Panc1 (cell line): ENCODE measurements at places on chromosomes 2 and 18.

DNA sequence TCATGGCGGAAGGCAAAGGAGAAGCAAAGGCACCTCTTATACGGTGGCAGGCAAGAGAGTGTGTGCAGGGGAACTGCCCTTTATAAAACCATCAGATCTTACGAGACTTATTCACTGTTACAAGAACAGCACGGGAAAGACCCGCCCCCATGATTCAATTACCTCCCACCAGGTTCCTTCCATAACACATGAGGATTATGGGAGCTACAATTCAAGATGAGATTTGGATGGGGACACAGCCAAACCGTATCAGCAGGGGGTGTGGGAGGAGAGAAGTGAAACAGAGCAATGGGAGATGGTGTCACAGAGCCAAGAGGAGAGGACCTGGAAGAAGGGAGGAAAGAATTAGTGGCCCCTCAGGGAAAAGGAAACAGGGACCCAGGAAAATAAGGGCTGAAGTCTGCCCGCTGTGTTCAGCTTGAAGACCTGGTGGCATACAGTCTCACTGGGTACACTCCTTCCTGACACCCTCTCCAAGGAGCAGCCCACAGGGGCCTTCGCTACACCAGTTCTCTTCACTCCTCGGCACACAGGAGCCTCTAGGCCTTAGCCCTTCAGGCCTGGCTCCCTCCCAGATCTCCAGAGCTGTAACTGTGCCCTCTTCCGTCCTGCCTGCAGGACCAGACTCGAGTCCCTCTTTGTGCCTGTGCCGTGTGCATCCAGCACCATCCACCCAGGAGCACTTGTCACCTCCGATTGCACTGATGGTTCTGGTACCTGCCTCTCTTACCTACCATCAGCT lies 262.1 kb downstream of the EIPR1 start:
- H3K4me1 ChIP-seq: no peaks in the 10 kb centered on the region
- H3K36me3 ChIP-seq: no peaks in the 10 kb centered on the region
- no peak for DNase-seq
- no peaks in the 10 kb centered on the region for H3K27me3 ChIP-seq
- H3K4me3 ChIP-seq: no peak overlapping the region
- H3K27ac ChIP-seq: no peak overlapping the region

DNA sequence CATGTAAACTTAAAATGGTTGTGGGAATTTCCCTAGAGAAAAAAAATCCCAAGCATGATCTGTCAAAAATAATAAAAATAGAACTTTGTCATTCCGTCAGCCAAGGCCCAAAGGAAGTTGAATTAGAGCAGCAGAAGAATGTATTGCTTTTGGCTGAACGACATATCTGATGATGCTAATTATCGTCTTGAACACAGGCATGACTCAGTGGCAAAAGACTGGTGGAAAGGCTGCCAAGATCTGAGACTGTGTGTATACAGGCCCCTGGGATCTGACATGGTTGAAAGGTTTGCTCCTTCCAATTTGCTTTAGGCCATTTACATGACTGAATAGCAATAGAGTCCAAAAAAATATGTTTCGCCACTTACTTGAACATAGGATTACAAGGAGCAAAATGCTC lies 1057.1 kb upstream of the CRIM1 start:
- H3K27me3 ChIP-seq: no peaks in the 10 kb centered on the region
- no peaks in the 10 kb centered on the region for H3K4me1 ChIP-seq
- DNase-seq: no peak
- no peaks in the 10 kb centered on the region for H3K36me3 ChIP-seq

- H3K4me1 ChIP-seq: peaks cover 5% of the 10 kb centered on the region
- no peaks in the 10 kb centered on the region for H3K27me3 ChIP-seq
- no peak overlapping the region for H3K4me3 ChIP-seq
- peak overlapping the region; percentile 100; the same call in 1 of the 2 replicates for H3K27ac ChIP-seq
- DNase-seq: no peak
- H3K36me3 ChIP-seq: no peaks in the 10 kb centered on the region
Measured at GRCh38 chr18:70428439-70428838, 139.6 kb downstream of the SOCS6 start.

GRCh38 chr18:35096677-35097011 lies 55.4 kb downstream of the MAPRE2 start:
- H3K27me3 ChIP-seq: no peaks in the 10 kb centered on the region
- H3K36me3 ChIP-seq: no peaks in the 10 kb centered on the region
- DNase-seq: no peak
- no peak overlapping the region for H3K27ac ChIP-seq

DNA sequence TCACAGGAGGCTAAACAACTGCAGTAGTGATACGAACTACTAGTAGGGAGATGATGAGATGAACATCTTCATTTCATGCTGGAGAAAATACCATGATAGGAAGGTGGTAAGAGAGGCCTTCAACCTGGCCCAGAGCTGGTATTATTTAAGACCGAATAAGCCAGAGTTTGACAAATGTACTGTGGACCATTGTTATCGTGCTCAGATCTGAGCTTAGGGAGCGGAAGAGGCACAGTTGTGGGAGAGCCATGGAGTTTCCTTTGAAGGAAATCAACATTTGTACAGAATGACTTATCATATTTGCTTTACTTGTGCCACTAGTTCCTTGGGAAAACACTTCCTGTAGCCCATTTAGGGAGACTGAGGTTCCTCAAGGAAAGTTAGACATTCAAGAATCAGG lies 260.6 kb upstream of the TNP1 start:
- DNase-seq: no peak
- H3K4me3 ChIP-seq: no peak overlapping the region
- H3K27ac ChIP-seq: no peak overlapping the region
- H3K4me1 ChIP-seq: no peaks in the 10 kb centered on the region
- H3K36me3 ChIP-seq: no peaks in the 10 kb centered on the region

- no peak overlapping the region for H3K4me3 ChIP-seq
- DNase-seq: no peak
- no peaks in the 10 kb centered on the region for H3K4me1 ChIP-seq
- H3K36me3 ChIP-seq: peaks cover 2% of the 10 kb centered on the region; the same call in 1 of the 2 replicates
- H3K27me3 ChIP-seq: no peaks in the 10 kb centered on the region
Measured at GRCh38 chr2:165898381-165898780, 55.2 kb downstream of the TTC21B start.

- no peak overlapping the region for H3K4me3 ChIP-seq
- no peaks in the 10 kb centered on the region for H3K27me3 ChIP-seq
- H3K27ac ChIP-seq: no peak overlapping the region
- no peak for DNase-seq
Measured at GRCh38 chr2:24276349-24276899, 83.9 kb downstream of the ITSN2 start.

- no peaks in the 10 kb centered on the region for H3K4me1 ChIP-seq
- H3K36me3 ChIP-seq: no peaks in the 10 kb centered on the region; the same call in 1 of the 2 replicates
- no peak overlapping the region for H3K27ac ChIP-seq
- no peaks in the 10 kb centered on the region for H3K27me3 ChIP-seq
- no peak for DNase-seq
- H3K4me3 ChIP-seq: no peak overlapping the region
Measured at GRCh38 chr2:180449171-180449915, 442.2 kb upstream of the CWC22 start.

DNA sequence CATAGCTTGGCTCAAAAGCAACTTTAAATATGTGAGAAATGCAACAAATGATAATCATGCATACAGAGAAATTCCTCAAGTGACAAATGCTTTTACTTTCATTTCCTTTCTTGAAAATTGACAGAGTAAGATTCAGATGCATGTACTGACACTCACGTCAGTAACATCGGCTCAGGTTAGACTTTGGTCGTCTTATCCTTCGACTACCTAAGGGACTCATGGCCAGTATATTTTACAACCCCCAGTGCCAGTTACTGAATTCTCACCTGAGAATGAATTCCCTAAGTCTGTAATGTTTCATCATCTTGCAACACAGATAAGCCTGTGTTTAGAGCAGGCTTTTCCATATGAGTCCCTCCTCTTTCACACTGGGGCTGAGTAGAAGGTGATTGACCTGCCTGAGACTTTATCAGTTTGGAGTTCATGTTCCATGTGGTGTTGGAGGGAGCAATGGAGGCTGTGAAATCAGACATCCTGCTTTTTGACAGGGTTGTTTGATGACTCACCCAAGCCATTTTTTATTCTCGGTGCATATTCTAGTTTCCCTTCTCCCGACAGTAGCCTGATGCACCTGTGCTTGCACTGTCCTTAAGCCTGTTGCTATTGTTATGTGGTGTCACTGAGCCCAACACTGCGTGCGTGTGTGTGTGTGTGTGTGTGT lies 30.5 kb upstream of the ATP8B1 start:
- H3K27ac ChIP-seq: no peak overlapping the region
- DNase-seq: no peak
- no peaks in the 10 kb centered on the region for H3K36me3 ChIP-seq

GRCh38 chr18:12968115-12968514 lies 20.3 kb downstream of the SEH1L start:
- no peaks in the 10 kb centered on the region for H3K27me3 ChIP-seq
- no peak for DNase-seq
- H3K4me3 ChIP-seq: no peak overlapping the region
- H3K27ac ChIP-seq: no peak overlapping the region

GRCh38 chr2:74332550-74333174 lies 10.6 kb downstream of the SLC4A5 start:
- no peaks in the 10 kb centered on the region for H3K4me1 ChIP-seq
- no peaks in the 10 kb centered on the region; the same call in 1 of the 2 replicates for H3K27me3 ChIP-seq
- H3K36me3 ChIP-seq: no peaks in the 10 kb centered on the region
- no peak overlapping the region for H3K4me3 ChIP-seq
- no peak for DNase-seq

DNA sequence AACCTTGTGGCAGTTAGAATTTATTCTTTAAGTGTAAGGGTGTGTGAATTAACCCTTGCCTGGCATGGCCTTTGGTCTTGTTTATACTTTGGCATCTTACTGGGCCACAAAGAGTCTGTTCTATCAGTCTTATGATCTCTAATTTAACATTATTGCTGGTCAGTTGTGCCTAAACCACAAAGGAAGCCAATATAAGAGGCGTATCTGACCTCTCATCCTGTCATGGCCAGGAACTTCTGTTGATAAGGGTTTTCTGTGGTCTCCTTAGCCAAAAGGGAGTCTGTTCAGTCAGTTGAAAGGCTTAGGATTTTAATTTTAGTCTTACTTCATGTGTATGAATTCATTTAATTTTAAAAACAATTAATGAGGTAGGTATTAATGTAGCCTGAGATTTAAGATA lies 127.2 kb downstream of the LRRTM4 start:
- DNase-seq: no peak
- H3K4me1 ChIP-seq: no peaks in the 10 kb centered on the region
- no peak overlapping the region for H3K27ac ChIP-seq
- no peaks in the 10 kb centered on the region for H3K27me3 ChIP-seq

- no peak overlapping the region for H3K4me3 ChIP-seq
- no peak overlapping the region for H3K27ac ChIP-seq
- no peaks in the 10 kb centered on the region for H3K4me1 ChIP-seq
- no peaks in the 10 kb centered on the region for H3K36me3 ChIP-seq
- no peaks in the 10 kb centered on the region for H3K27me3 ChIP-seq
Measured at GRCh38 chr18:59612381-59612780, 84.8 kb downstream of the CCBE1 start.

- H3K4me3 ChIP-seq: no peak overlapping the region
- H3K27ac ChIP-seq: no peak overlapping the region
- no peaks in the 10 kb centered on the region for H3K4me1 ChIP-seq
- no peaks in the 10 kb centered on the region for H3K36me3 ChIP-seq
- no peaks in the 10 kb centered on the region for H3K27me3 ChIP-seq
Measured at GRCh38 chr2:12642332-12642731, 74.4 kb upstream of the TRIB2 start.

- H3K27me3 ChIP-seq: no peaks in the 10 kb centered on the region
- DNase-seq: no peak
- no peak overlapping the region for H3K27ac ChIP-seq
- no peaks in the 10 kb centered on the region for H3K4me1 ChIP-seq
- H3K4me3 ChIP-seq: no peak overlapping the region
Measured at GRCh38 chr18:61448316-61448715, 115.1 kb downstream of the CDH20 start.

- H3K36me3 ChIP-seq: no peaks in the 10 kb centered on the region
- no peak overlapping the region for H3K4me3 ChIP-seq
- H3K4me1 ChIP-seq: peaks cover 3% of the 10 kb centered on the region; the same call in 1 of the 2 replicates
- no peaks in the 10 kb centered on the region for H3K27me3 ChIP-seq
- DNase-seq: no peak
Measured at GRCh38 chr2:42927334-42928160, 135.2 kb upstream of the HAAO start.

- no peak for DNase-seq
- H3K4me3 ChIP-seq: no peak overlapping the region
- H3K4me1 ChIP-seq: no peaks in the 10 kb centered on the region
- H3K27me3 ChIP-seq: no peaks in the 10 kb centered on the region
Measured at GRCh38 chr18:6435731-6436130, 21.0 kb upstream of the L3MBTL4 start.

- peaks cover 7% of the 10 kb centered on the region for H3K27me3 ChIP-seq
- no peak overlapping the region for H3K27ac ChIP-seq
- H3K4me3 ChIP-seq: no peak overlapping the region
Measured at GRCh38 chr2:236744281-236744705, 174.7 kb downstream of the ACKR3 start.

- no peaks in the 10 kb centered on the region for H3K4me1 ChIP-seq
- no peak overlapping the region for H3K4me3 ChIP-seq
- no peaks in the 10 kb centered on the region for H3K27me3 ChIP-seq
- no peak overlapping the region for H3K27ac ChIP-seq
Measured at GRCh38 chr18:65133610-65134009, 617.2 kb upstream of the CDH7 start.

DNA sequence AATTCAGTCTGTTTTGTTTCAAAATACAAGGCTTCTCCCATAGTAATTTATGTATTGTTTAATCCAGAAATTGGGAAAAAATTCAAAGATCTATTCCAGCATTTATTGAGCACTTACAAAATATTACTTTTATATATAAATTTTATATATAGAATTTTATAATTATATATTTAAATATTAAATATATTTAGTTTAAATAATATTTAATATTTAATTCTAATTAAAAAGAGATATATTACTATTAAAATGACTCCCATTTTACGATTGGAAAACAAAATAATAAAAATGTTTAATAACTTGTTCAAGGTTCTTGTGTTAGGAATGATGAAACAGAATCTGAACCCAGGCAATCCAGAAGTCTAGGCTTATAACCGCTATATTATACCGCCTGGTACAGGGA lies 40.5 kb upstream of the SESTD1 start:
- no peak overlapping the region for H3K27ac ChIP-seq
- no peak overlapping the region for H3K4me3 ChIP-seq
- no peaks in the 10 kb centered on the region for H3K27me3 ChIP-seq
- no peaks in the 10 kb centered on the region for H3K4me1 ChIP-seq
- DNase-seq: no peak
- no peaks in the 10 kb centered on the region for H3K36me3 ChIP-seq

DNA sequence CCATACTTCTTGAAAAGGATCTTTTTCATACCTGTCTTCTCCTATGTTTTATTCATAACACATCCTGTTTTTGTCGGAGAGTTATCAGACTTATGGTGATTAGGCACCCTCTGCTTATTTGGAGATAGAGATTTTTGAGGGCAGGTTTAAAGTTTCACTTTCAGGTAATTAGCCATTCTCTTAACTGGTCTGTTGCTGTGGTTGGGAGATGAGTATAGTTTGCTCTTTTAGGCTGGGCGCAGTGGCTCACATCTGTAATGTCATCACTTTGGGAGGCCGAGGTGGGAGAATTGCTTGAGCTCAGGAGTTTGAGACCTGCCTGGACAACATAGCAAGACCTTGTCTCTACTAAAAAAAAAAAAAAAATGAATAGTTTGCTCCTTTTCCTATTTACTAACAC lies 25.3 kb downstream of the SFTPB start:
- no peak overlapping the region for H3K4me3 ChIP-seq
- peaks cover 54% of the 10 kb centered on the region for H3K36me3 ChIP-seq
- no peak for DNase-seq
- no peak overlapping the region for H3K27ac ChIP-seq
- no peaks in the 10 kb centered on the region for H3K4me1 ChIP-seq
